ENCODE measurements at places on chromosomes 4 and X. TPM values are rescaled to one million over a fixed set of nuclear protein-coding genes. Genes with fewer than 3 reads are reported as not detected.
A peak's percentile ranks its signal among the peaks of the same experiment; 100 is the strongest.

The MAP3K15 gene
- total RNA-seq, result 0.16 TPM

The PABPC1L2B gene
- not detected for total RNA-seq

The TXLNG gene
- 11.8 TPM for total RNA-seq

The ARR3 gene
- total RNA-seq, result not detected

The SHROOM3 gene
- total RNA-seq, result 51.3 TPM

The DGKK gene
- not detected for total RNA-seq

The BEX5 gene
- 5.0 TPM for total RNA-seq

GRCh38 chrX:82412858-82413257, 1095.2 kb upstream of the POU3F4 start:
- no peak for DNase-seq

GRCh38 chr4:148737061-148737770, 295.0 kb upstream of the NR3C2 start:
- no peak for DNase-seq

DNA sequence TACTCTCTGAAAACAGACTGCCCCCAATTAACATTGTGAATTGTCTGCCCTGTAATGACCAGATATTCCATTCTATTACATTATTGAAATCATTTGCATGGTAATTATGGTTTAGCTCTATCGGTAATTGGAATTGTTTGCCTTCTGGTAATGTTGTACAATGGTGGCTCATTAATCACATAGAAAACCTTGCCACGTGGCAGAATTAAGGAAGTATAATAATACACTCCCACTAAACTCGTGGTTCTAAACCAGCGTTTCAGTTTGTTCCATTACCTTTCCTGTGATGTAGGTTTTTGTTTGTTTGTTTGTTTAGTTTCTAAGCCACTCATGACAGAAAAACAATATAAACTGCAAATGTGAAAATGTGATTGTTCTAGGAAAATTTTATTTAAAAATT, 45.1 kb upstream of the TAPT1 start:
- DNase-seq, result no peak

DNA sequence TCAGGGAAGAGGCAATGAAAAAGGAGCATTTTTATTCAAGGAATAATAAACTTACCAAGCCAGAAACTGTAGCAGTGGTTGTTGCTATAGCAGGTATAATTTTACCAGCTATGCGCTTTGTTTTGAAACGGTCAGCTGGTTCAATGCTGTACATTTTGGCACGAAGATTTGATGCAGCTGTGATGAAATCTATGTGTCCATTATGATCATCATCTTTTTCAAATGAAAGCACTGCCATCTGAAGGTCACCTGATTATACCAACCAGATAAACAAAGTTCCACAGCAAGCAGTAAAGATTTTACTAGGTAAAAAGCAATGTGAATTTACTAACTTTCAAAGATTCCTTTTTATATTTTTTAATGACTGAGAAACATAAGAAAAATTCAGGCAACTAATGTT, 66.4 kb downstream of the STAP1 start:
- DNase-seq, result no peak

DNA sequence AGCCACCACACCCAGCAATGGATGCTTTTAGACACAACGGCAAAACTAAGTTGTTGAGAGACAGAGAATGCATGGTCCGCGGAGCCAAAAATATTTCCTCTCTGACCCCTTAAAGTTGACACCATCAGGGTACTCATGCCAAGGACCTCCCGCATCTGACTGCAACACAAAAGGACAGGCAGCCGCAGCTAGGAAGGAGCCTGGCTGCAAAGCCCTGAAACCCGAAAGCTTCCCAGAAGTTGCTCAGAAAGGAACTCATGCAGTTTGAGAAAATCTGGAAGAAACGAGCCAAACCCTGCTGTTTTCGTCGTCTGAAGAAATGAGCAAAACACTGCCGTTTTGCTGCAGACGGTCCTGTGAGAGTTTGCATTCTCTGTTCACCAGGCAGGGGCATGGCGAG, 16.5 kb downstream of the DHRSX start:
- DNase-seq, result no peak

GRCh38 chr4:52037689-52038102, 403 bp downstream of the SGCB start:
- DNase-seq, result peak; percentile 80

- no peak for DNase-seq
These were observed 170.8 kb downstream of the STK32B start for GRCh38 chr4:5222047-5222446.

- no peak for DNase-seq
These were observed 304 bp upstream of the SPIN2A start for GRCh38 chrX:57137501-57137900.

DNA sequence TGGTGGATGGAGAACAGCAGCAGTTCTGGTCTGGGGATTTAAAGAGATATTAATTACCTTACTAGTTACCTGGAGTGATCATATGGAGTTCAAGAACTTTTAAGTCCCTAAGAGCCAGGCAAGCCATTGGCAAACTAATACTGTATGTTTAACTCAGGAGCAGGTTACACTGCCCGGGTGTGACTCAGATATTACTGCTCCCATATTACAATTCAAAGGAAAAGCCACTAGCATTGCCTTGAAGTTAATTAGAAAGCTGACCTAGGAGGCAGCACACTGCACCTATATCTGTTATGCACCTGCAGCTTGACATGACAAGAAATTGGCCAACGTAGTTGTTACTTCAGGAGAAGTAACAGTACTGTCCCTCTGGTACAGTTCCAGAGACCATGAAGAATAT, 47.2 kb downstream of the GRK4 start:
- no peak for DNase-seq

DNA sequence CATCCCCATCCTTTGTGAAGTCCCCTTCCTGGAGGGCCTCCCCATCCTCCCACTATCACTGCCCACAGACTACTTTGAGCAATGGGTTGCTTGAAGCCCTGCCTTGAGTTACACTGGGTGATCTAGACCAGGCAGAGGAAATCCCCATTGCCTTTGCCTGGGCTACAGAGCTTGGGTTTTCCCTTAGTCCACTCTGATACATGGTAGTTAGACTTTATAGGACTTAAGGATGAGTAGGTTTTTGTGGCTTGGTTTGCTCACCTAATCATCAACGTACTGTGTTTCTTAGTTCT, 56.6 kb downstream of the TMEM131L start:
- DNase-seq, result no peak

DNA sequence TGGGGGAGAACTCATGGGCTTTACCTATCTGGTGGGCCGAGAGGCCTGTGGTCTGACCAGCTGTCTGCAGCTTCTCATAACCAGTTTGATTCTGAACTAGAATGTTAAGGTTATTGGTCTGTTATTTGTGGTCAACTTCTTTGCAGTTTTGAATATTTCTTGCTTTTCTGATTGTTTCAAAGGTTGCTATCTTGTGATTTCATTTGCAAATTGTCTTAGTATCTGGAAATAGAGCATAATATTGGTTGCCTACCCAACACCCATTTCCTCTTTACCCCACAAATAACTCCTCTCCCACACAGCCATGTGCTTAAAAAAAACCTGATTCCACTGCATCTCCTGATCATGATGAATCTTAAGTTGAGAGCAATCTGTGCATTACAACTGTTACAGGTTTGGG, 39.1 kb upstream of the BMP2K start:
- DNase-seq, result no peak

DNA sequence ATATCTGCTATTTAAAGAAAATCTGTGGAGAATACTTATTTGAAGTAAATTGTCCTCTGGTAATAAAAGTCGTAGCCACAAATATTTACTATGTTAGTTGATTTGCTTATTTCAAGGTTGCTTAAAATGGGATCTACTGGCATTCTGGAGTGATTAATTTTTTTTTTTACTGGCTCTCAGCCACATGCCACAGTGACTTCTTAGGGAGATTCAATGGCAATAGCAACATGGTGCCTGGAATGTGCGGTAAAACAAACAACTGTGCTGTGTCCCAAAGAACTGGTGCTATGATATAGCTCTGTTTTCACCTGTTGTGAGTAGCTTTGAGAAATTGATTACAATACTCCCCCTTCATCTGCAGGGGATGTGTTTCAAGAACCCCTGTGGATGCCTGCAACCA, 324.3 kb downstream of the GPAT3 start:
- no peak for DNase-seq

DNA sequence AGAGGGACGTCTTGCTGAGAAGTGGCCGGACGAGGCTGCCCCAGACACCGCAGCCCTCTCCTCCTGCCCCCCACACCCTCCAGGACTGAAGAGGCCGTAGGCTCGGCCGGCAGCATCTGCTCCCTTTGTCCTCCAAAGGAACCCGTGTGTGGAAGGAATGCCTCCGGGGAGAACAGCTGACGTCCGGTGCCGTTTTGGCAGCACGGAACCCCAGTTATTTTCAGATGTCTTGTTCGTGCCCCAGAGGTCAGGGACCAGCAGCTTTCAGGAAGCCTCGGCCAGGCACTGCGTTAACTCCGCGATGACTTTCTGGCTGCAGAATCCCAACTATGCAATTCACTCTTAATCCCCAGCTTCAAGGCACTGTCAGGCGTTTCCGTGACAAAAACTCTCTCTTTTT, 10.9 kb upstream of the PPP2R3B start:
- no peak for DNase-seq

DNA sequence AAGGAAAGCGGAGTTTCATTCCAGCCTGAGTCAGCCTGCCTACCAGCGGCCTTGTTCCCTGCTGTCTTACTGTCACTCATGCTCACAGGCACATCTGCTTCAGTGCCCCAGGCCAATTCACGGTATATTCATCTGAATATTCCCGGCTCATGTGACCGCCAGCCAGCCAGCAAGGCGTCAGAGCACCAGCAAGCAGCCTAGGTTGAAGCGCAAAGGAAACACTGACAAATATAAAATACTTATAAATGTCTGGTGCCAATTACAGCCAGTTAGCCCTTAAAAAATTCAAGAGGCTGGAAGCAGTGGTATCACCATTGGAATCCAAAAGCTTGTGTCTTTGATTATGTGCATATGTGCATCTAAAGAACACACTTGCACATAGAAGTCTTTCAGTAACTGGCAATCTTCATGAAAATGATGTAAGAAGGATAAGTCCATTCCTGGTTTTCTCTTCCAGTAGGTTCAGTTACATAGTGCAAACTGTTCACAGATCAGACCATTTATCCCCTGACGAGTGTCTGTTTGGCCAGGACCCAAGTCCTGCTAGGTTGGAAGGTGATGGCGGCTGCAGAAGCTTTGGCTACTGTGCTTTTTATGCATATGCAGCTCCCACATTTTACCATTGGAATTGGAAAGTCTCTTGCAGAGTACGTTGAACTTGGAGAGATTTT, 61.3 kb downstream of the LUZP4 start:
- DNase-seq, result no peak

DNA sequence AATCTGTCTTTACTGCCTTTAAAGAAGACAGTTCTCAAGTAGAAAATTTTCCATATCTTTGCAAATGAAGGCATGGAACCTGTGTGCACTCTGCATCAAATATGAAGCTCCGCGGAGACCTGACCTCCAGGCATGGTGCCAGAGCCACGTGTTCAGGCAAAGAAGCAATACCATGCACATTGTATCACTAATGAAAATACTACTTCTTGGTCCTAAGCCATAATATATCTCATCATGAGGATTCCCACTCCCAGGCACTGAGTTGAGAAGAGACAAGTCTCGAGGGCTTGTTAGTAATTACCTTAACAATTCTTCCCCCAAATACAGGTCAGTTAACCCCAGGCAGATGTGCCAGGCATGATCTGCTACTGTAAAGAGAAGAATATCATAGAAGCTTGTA, 56.7 kb downstream of the PCDH19 start:
- DNase-seq, result no peak

GRCh38 chr4:188879598-188879997, 740.4 kb downstream of the TRIML1 start:
- no peak for DNase-seq

GRCh38 chr4:89482251-89482650, 174.7 kb upstream of the GPRIN3 start:
- DNase-seq, result no peak

- no peak for DNase-seq
These were observed 365.2 kb downstream of the FAT4 start for GRCh38 chr4:125679989-125680388.

DNA sequence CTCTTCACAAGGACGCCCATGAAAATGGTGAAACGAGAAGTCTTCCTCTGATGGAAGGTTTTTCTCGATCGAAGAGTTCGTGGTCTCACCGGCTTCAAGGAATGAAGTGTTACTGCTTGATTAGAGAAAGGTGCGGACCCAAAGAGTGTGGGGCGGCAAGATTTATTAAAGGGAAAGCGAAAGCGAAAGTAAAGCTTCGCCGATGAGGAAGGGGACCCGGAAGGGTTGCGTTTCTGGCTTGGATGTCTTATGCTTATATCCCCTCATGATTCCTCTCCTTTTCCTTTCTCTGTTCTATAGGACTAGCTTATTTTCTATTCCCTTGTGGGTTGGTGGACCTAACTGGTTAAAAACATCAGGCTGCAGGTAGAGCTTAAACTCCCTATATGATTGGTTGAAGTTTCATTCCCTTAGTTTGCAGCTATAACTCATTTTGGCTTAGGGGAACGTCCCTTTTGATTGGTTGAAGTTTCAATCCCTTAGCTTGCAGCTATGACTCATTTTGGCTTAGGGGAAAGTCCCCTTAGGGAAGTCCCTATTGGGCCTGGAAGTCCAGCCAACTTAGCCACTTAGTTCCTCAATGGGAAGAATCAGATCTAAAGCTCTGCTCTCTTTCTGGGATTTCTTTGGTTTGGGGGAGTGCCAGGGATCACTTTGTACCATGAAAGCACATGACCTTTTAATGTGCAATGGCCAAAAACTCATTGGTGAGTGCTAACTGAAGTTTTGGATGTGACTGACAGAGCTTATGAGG, 1025.0 kb upstream of the PCDH10 start:
- DNase-seq, result no peak

GRCh38 chr4:53267026-53267425, 98.8 kb downstream of the SCFD2 start:
- no peak for DNase-seq

- no peak for DNase-seq
These were observed 30.7 kb downstream of the MOSPD2 start for GRCh38 chrX:14903891-14904290.

DNA sequence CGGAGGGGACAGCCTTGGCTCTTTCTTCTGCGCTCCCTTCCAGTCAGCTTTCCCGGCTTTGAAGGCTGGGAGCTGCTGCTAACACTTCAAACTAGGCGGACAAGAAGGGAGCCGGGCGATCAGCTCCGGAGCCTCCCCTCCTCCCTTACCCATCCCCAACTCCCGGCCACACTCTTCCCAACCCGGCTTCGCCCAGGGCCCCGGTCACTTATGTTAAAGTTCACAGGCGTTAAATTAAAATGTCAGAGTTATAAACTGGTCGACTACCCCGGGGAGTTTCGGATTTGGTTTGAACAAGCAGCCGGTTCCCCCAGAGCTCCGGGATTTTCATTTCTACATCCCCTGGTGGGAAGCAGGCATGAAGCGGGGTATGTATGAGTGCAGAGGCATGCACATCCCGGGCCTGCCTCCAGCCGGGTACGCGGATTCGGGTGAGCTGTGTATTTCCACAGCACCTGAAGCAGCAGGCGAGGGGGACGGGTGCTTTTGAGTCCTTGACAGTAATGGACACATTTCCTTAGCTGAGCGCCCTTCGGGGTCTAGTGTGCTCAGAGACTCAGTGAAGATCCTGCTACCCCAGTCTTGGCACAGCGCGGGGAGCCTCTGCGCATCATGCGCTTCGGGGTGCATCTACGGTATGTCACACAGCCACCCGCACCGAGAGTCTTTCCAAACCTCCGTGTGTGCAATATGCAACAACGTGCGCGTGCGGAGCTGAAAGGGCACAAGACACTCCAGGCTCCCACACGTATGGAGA, 880 bp downstream of the UNC5C start:
- peak; percentile 63 for DNase-seq

- no peak for DNase-seq
These were observed 11.6 kb upstream of the ARHGAP36 start for GRCh38 chrX:131046596-131046995.

- no peak for DNase-seq
These were observed 524 bp upstream of the EXOSC9 start for GRCh38 chr4:121800638-121800960.

GRCh38 chr4:99986792-99987191, 36.7 kb upstream of the H2AZ1 start:
- no peak for DNase-seq

Measured in aorta (tissue), 5 donors.